Bone marrow (tissue), 2 donors: ENCODE measurements at places on chromosomes 1 and 21.

DNA sequence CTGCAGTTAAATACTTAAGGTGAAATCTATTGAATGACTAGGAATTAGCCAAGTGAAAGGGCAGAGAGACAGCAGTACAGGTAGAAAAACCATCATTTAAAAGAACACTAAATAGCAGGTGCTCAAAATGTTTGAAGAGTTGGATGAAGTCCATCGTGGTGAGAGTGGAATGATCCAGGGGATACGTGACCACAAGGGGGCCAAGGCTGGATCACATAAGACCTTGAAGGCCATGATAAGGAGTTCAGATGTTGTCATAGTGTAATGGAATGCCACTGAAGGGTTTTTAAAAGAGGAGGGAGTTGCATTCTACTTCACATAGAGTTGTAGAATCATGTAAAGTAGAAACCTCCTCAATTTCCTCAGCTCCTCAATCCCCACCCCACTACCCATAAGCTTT, 34.8 kb upstream of the HOOK1 start:
- no peak for DNase-seq

DNA sequence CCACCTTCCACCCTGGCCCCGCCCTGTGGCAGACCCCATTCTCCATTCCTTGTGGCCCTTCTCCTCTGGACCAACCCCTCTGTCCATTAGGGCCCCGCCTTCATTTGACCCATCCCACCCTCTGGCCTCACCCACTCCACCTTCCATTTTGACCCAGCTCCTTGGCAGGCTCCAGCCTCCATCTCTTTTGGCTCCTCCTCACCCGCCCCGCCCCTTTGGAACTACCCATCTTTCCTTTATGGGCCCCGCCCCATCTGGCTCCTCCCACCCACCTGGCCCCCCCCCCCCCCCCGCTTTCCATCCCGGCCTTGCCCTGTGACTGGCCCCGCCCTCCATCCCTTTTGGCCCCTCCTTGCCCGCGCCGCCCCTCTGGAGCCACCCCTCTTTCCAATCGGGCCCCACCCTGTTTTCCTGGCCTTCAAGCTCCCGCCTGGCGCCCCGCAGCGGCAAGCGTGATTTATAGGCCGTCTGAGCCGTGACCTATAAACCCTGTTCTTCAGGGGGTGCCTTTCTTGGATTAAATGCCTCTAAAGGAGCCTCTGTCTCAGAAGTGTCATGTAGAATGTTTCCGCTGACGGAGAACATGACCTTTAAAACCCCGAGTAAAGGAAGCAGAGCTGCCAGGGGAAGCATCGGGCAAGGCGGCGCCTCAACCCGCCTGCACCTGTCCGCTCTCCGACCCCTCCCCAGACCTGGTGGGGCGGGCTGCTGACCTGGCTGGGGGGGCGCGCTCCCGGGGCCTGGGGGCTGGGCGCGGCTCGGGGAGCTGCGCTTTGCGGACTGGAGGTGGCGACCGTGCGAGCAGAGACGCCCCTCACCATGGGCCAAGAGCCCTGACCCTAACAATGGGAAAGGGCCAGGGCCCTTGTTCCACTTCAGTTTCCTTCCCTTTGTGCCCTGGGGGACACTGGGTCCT, 178.0 kb downstream of the CAMTA1 start:
- DNase-seq = no peak

DNA sequence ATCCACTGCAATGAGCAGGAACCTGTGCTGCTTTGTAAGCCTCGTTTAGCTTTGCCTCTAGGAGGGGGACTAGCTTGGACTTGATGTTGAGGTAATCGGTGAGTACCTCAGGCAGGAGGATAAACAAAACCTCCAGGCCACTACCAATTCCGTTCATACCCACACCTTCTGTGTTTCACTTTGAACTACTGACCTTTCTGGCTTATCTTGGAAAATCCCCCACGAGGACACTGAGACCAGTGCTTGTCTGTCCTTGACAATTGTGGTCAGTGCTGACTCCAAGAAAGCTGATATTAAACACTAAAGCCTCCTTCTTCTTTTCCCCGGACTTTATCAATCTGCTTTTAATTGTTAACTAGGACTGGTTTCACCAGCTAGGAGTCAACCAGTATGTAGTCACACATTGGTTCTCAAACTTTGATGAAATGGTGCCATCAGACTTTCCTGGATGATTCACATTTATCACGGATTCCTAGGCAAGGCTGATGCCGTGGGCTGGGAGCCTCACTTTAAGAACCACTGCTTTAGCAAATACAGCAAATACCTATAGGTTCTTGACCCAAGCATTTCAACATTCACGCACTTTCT, 52.7 kb downstream of the TGFB2 start:
- DNase-seq = no peak

DNA sequence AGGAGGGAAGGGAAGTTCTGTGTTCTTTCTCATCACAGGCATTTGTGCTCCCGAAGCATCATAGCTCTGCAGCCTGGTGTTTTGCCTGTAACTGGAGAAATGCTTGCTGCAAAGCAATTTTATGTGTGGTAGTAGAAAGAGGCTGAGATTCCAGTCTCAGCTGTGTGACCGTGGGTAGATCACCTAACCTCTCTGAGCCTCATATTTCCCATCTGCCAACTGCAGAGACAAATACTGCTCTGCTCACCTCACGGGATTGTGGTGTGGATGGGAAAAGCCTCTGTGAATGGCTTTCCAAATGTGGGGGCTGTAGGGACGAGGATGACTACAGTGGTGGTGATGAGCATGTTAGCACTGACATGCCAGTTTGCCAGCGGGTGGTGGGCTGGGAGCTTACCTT, 84.0 kb downstream of the MDM4 start:
- no peak for DNase-seq

GRCh38 chr1:204931768-204932572, 61.3 kb downstream of the NFASC start:
- DNase-seq = no peak

- DNase-seq = no peak
Measured at GRCh38 chr1:207429963-207430362, 24.2 kb upstream of the CR2 start.

- no peak for DNase-seq
Measured at GRCh38 chr1:31159869-31160611, 79.6 kb downstream of the NKAIN1 start.
